ENCODE measurements at places on chromosomes 1 and 21.

DNA sequence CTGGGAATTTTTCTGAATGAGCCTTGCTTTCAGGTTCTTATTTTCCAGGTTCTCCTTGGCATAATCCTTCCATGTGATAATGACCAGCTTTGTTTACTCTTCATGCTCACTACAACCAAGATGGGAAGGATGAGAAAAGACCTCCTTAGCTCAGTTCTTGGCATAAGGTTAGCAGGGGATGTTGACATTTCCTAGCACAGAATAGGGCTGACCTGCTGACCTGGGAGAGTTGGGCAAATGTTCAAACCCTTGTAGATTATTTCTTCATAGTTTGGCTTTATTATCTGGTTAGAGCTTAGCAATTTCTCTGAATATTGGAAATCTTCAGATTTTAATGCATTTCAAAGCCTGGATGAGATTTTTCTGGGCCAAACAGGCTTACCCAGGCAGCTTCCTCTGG is 23.6 kb upstream of the SYT6 start:
- no peak for DNase-seq

GRCh38 chr1:207316141-207316540 is 5.3 kb upstream of the CD55 start:
- no peak for DNase-seq

GRCh38 chr1:41325801-41326200 is 35.4 kb upstream of the FOXO6 start:
- DNase-seq = no peak

GRCh38 chr21:38505654-38506523 is 7.6 kb upstream of the ERG start:
- peak; percentile 85 for DNase-seq

GRCh38 chr21:41325138-41325912 is 8.7 kb downstream of the FAM3B start:
- DNase-seq = no peak

- DNase-seq = no peak
These were observed 33.3 kb downstream of the SIM2 start for GRCh38 chr21:36732217-36732616.

- no peak for DNase-seq
These were observed 41.3 kb downstream of the DYRK1A start for GRCh38 chr21:37407719-37408420.

- DNase-seq = no peak
These were observed 522.6 kb upstream of the PLXNA2 start for GRCh38 chr1:208766832-208767231.

GRCh38 chr1:109775398-109775797 is 11.7 kb upstream of the EPS8L3 start:
- no peak for DNase-seq

GRCh38 chr1:119372503-119373086 is 4.0 kb downstream of the HAO2 start:
- DNase-seq = peak; percentile 16

GRCh38 chr1:229363723-229364122 is 20.9 kb upstream of the CCSAP start:
- DNase-seq = no peak

DNA sequence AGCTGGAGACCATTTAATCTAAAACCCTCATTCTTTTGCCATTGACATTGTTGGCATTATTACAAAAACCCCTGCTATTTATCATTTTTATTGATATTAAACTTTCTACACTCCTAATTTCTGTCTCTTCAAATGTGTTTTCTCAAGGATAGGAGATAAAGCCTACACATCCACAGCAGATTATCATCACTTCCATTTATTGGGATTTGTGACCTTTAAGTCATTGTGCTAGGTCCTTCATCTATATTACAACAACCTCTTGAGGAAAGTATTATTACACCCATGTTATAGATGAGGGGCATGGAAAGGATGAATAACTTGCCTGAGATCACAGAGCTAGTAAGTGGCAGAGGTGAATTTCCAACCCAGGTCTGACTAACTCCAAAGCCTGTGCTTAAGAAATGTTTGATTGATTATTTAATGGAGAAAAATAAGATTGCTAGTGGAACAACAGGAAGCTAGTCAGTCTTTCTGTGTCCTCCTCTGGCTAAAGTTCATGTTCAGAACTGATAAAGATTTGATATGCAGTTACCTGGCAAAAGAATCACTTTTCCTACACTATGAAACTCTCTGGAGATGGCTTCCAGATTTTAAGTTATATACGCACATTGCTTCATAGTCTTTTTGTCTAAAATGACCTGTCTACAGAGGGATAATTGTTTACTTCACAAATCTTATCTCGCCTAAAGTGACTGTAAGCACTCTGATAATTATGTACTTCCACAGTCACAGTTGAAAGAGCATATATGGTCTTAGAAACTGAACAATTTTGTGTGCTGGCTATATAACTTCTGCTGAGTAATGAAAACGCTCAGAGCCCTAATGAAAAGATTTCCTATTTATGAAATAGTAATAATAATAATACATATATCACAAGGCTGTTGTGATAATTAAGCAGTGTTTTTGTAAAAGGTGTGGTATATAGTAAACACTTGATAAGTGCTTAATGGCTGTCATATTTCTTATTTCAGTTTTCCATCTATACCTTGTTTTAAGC is 15.0 kb downstream of the FMO5 start:
- DNase-seq = no peak

GRCh38 chr1:180177931-180178330 is 23.3 kb downstream of the QSOX1 start:
- DNase-seq = no peak

GRCh38 chr1:41109310-41110197 is 88.0 kb upstream of the SLFNL1 start:
- peak; percentile 19 for DNase-seq

- no peak for DNase-seq
These were observed 6.2 kb downstream of the DUSP23 start for GRCh38 chr1:159786966-159787365.

DNA sequence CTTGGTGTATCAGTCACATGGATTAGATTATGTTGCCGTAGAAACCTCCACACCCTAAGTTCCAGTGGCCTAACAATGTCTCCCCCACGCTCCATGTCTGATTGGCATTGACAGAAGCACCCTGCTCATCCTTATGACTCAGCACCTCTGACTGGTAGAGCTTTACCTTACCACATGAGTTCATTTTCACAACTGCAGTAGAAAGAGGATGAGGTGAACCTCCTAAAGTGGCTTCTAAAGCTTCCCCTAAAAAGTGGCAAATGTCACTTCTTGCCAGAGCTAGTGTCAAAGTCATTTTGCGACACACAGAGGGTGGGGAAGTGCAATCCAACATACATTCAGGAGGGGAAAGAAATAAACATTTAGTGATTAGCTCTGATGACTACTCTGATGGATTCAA is 30.6 kb upstream of the LYPD8 start:
- DNase-seq = peak; percentile 6

- no peak for DNase-seq
These were observed 7.9 kb downstream of the FGR start for GRCh38 chr1:27627061-27627460.

GRCh38 chr1:235511470-235512240 is 7.4 kb upstream of the B3GALNT2 start:
- no peak for DNase-seq

DNA sequence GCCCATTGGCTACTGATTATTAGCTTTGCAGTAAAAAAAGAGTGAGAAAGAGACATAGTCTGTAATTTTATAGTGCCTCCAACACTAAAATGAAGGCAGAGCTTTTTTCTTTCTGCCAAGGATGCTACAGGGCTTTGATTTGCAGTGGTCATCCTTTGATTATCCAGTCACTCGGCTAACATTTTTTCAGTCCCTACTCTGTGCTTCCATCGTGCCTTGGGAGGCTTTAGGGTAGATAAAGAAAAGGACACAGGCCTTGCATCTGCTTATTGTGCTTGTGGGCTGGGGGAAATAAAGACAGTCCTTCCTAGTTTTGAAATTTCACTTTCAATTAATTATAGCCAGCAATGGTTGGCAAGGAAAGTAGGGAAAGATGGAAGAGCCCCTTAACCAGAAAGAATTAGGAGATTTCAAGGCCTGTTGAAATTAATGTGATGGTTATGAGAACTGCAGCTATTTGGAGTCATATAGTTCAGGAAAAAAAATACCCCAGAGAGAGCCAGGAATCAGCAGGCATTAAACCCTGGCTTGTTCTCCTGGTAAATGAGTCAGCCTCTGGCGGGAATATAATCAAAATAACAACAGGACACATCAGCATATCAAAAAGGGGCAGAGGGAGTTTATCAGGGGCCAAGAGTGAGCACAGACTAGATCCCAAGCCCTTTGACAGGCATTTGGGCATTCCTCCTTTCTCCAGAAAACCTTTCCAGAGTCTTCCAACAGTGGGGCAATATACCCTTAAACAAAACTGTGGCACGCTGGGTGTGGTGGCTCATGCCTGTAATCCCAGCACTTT is 27.4 kb downstream of the CACHD1 start:
- DNase-seq = no peak

DNA sequence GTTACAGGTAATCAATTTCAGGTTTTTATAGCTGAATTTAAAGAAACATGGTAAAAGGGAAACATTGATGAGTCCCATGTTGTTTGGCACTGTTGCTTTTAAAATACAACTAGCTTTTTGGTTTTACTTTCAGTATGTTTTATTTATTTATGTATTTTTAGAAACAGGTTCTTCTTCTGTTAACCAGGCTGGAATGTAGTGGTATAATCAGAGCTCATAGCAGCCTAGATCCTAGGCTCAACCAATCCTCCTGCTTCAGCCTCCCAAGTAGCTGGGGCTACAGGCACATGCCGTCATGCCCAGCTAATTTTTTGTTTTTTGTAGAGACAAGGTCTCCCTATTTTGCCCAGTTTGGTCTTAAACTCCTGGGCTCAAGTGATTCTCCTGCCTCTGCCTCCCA is 50.4 kb downstream of the CTTNBP2NL start:
- no peak for DNase-seq

GRCh38 chr1:209143916-209144315 is 439.6 kb upstream of the CAMK1G start:
- DNase-seq = no peak

DNA sequence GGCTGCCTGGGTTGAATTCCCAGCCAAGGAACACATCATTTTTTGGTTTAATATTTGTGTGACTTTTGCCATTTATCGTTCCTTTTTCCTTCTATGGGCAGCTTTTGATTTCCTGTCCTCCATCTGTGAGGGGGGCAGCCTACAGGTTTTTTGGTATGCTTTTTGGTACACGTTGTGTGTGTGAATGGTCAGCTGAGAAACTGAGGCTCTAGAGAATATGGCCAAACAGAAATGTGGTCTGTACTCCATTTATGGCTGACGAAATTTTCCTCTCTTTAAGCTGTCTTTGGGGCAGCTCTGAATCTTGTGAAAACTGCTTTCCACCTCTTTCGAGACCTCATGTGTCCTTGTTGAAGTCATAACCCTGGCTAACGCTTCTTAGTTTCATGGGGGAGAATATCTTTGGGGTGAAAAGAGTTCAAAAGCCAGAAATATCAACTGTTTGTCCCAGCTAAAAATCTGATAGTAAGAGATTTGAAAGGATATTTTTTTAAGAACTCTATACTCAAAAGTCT is 26.6 kb downstream of the NRDC start:
- DNase-seq = no peak

- no peak for DNase-seq
These were observed 24.7 kb downstream of the TRPM2 start for GRCh38 chr21:44377922-44378645.

DNA sequence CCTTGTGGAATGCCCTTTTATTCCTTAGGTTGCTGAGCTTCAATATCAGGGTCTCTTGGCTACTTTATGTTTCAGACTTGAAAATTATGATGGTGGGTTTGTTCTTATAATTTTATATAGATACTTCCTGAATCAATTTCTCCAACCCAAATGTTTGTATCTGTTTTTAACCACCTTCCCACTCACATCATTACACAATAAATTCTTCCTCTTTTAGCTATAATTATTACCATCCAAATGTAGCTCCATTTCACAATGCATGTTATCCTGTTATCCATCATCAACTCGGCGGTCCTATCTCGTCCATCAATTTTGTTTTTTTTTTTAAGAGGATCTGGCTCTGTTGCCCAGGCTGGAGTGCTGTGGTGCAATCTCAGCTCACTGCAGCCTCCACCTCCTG is 357.6 kb upstream of the ZP4 start:
- no peak for DNase-seq

DNA sequence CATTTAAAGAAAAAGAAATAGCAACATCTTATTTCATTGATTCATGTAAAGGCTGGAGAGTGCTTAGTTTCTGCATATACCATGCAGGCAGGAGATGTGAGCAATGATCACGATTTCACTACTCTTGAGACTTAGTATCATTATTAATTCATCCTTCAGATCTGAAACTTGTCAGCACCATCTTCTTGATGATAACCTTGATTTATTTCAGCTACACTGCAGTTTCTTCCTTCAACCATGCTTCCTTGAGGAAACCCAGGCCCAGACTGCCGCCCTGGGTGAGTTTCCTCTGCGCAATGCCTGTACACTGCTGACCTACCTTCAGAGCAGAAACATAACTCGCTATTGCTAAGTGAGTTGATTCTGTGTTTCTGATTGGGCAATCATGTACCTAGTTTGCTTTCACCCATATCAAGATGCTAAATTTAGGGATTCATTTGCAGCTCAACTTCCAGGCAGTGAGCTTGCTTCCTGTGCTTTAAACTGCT is 13.5 kb upstream of the BCL10 start:
- DNase-seq = no peak

DNA sequence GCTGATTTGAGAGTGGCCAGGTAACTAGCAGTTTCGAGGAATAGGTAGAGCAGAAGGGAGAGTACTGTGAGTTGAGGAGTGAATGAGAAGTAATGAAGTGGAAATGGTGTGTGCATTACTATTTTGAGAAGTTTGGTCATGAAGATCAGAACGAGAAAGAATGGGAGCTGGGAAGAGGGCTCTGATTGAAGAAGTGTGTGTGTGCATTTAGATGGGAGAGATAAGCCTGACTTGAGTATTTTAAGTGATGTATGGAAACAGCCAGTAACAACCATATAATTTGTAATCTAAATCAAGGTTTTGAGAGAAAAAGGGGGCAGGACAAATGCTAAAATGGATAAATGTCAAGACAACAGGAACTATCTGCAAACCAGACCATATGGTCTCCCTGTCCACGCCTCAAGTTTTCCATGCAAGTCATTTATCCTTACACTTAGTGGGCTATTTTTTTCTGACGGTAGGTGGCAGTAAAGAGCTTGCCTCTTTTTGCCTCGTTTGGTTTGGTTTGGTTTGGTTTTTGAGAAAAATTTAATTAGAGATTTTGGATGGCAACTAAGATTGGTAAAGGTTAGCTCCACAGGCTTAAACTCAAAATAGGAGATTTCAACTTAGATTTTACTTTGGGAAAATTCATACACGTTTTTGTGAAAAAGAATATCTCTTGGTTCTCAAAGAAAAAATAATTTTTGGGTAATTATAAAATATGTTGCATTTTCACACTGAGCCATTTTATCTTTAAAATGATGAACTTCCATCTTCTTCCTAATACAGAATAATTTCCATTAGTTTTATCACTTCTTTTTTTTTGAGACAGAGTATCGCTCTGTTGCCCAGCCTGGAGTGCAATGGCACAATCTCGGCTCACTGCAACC is 9.5 kb upstream of the B3GALNT2 start:
- DNase-seq = peak; percentile 85

DNA sequence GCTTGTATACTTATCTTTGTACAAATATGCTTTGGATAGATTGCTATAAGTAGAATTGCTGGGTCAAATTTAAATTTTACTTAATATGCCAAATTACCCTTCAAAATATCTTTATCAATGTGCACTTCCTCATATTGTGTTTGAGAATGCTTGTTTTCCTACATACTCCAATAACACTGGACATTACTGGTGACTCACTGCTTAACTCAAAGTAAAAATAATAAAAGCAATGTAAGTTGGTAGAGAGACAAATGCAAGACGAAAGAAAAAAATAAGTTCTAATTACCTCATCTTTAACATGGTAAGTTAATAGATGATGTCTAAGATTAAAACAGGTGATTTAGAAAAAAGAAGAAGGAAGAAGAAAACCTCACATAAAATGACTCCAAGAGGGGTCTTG is 7.9 kb upstream of the SH3GLB1 start:
- DNase-seq = no peak
